Activated CD8-positive, alpha-beta memory T cell treated with anti-CD3 and anti-CD28 coated beads for 1 hour (primary cell): ENCODE measurements at places on chromosomes 7 and 10.
A peak's percentile ranks its signal among the peaks of the same experiment; 100 is the strongest.

GRCh38 chr7:157402911-157403534 lies 66.2 kb downstream of the DNAJB6 start:
- no peak for DNase-seq

DNA sequence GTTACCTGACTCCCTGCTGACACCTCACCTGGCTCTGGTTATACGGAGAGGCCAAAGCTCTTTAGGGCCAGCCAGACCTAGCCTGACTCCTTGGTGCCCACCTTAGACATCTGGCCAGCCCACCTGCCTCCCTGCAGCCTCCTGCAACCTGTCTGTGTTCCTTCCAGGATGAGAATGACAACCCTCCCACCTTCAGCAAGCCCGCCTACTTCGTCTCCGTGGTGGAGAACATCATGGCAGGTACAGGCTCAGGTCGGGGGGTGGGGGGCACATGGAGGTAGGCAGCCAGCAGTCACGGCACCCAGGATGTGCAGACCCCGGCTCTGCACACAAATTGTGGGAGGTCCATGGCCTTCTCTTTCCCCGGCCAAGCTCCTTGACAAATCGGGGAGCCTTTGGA lies 32.1 kb downstream of the C10orf105 start:
- no peak for DNase-seq

DNA sequence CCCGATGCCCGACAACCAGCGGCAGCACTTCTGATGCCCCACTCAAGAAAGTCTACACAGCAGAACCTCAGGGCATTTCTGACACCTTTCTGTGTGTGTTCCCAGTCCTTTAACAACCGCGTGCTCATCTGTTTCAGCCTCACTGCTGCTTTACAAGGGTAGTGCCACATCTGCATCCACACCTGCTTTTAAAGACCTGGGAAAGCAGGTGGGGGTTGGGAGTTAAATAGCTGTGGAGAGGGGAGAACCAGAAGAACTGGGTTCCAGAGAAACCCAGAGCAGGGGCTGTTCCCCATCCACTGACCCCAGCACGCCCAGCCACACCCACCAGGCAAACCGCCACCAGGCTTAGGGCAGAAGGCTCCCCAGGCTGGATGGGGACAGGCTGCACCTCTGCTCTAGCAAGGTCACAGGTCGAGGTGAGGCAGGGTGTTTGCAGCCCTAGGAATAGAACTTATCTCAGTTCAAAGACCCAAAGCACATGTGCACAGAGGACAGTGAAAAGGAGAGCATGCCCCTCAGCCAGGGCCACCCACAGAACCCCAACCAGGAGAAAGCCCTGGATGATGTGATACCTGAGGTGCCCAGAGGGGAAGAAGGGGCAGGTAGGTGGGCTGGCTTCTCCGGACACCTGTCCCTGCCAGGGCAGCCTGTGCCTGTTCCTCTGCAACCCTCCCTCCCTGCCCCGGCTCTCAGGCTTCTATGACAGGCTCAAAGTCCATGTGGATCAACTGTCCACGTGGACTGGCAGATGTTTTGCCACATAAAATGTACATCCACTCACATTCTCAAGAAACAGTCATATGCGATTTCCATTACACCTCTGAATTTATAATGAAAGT lies 51.3 kb downstream of the COBL start:
- no peak for DNase-seq

DNA sequence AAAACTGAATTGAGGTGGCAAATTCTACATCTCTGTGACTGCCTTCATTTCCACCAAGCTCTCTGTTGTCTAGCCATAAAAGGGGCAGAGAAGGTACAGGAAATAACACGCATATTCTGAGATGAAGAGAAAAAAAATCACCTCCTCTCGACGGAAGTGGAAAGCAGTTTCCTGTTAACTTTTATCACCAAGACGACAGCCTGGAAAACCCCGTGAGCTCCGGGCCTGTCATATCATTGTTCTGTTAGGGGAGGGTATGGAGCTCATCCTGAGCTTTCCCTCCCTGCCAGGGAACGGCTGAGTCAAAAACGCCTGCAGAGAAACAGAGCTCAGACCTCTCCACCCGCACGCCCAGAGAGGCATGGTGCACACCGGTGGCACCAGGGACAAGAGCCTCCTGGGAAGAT lies 200.3 kb downstream of the PRPF18 start:
- DNase-seq = peak; percentile 60

GRCh38 chr7:135204876-135205275 lies 6.5 kb downstream of the WDR91 start:
- DNase-seq = no peak

- no peak for DNase-seq
Observed at GRCh38 chr7:11428877-11429581, 403.0 kb downstream of the THSD7A start.

DNA sequence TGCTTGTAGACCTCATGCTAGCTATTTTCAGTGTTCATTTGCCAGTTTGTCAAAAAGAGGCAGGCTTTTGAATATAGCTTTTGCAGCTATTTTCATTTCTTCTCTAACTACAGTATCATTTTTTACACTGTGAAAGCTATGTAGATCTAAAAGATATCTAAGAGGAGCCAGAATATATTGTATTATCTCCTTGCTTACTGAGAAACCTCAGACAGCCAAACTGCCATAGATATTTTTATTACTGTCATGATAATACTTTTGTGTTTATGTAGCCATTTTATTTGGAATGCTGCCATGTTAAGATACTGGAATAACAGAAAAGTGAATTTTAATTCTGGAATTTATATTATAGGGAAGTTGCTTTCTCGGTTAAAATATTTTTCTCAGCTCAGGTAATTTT lies 37.2 kb downstream of the ANKIB1 start:
- no peak for DNase-seq

- no peak for DNase-seq
Observed at GRCh38 chr10:91813251-91813650, 15.0 kb downstream of the TNKS2 start.

DNA sequence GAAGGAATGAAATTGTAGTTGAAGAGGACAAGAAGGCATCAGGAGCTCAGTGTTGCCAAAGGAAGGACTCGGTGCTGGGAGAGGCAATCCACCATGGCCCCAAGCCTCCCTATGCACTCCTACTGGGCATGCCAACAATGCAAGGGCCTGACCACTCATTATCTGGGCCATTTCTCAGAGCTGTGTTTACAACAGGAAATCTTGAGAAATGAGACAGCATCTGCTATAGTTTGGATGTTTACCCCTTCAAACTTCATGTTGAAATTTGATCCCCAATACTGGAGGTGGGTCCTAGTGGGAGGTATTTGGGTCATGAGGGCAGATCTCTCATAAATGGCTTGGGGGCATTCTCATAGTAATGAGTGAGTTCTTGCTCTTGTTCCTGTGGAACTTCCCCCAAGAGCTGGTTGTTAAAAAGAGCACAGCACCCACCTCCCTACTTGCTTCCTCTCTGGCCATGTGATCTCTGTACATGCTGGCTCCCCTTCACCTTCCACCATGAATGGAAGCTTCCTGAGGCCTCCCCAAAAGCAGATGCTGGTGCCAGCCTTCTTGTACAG lies 50.8 kb upstream of the AOAH start:
- no peak for DNase-seq

GRCh38 chr7:48366096-48366495 lies 194.8 kb downstream of the ABCA13 start:
- no peak for DNase-seq

DNA sequence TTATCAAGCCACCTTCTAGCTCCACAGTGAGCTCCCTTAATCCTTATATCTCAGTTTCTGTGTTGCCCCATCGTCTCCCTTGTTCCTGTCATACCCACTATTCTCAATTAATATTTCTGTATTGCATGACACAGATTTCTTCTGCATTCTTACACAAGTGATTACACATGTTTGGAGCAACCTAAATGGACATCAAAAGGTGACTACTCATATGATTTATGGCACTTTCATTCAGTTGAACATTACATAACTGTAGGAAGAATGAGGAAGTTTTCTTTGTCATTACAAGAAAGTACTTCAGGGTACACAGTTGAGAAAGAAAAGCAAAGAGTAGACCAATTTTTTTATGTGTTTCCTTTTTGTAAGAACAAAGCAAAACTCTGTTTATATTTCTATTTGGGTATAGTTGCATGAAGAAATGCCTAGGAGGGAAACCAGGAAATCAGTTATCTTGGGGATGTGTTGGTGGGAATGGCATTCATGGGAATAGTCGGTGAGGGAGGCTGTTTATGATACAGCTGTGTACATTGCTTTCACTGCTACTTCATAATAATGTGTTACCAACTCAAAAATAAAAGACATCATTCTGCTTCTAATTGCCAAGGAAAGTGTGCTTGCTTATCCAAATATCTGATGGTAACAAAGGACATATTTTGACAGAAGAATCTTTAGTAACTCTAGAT lies 23.6 kb upstream of the PRSS37 start:
- DNase-seq = no peak

DNA sequence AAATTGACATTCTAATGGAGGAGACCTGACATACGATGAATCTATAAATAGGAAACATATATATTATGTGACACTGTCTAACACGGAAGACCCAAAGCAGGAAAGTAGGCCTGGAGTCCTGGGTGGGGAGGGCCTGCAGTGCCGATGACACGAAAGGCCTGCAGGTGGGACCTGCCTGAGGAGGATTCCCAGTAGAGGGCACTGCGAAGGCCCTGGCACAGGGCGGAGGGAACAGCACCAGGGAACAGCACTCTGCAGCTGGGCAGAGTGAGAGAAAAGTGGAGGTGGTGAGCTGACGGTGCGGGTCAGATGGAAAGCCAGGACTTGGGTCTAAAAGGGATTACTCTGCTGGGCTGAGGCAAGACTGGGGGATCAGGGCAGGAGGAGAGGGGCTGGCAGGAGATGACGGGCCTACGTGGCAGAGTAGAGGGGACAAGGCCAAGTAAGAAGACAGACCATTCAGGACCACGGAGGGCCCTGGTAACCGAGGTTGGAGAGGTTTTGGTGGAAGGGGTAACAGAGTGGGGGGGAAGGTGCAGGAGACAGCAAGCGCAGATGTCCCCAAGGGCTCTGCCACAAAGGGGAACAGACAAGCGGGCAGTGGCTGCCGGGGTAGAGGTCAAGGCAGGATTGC lies 8.1 kb downstream of the ZNF746 start:
- no peak for DNase-seq

GRCh38 chr7:41899823-41900433 lies 197.0 kb upstream of the INHBA start:
- DNase-seq = no peak

GRCh38 chr7:15781944-15782343 lies 95.5 kb upstream of the MEOX2 start:
- no peak for DNase-seq

DNA sequence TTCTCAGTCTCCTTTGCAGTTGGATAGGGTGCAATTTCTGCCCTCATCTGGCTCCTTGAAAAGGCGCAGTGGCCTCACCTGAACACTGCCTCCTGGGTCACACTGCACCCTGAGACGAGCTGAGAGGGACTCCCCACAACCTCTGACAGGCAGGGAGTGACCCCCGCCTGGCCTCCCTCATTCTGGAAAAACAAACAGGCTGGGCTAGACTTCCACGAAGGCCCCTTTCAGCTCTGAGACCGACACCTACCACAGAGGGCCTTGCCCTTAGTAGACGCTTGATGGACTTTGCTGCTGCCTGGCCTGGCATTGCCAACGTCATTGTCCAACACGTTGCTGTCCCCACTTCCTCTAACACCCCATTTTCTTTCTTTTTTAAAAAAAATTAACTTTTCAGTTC lies 8.6 kb downstream of the FAM241B start:
- DNase-seq = no peak

DNA sequence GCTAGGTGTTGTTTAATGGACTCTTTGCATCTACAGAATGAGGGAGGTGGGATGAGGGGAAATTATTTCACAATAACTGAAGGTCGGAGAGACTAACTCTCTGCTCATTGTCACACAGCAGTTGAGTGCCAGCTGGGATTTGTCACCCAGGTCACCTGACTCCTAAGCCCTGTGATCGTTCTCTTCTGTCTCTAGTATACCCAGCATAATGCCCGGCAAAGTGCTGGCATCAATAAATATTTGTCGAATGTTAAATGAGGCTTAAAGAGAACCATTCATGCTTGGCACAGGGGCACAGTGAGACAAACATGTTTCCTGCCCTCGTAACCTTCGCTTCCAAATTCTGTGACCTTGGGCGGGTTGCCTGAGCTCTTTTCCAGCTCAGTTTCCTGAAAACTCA lies 70.8 kb downstream of the TCF7L2 start:
- DNase-seq = no peak

DNA sequence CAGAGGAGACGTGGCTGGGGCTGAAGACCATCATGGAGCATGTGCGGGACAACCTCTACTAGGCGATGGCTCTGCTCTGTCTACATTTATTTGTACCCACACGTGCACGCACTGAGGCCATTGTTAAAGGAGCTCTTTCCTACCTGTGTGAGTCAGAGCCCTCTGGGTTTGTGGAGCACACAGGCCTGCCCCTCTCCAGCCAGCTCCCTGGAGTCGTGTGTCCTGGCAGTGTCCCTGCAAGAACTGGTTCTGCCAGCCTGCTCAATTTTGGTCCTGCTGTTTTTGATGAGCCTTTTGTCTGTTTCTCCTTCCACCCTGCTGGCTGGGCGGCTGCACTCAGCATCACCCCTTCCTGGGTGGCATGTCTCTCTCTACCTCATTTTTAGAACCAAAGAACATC lies 22.0 kb upstream of the CPA5 start:
- no peak for DNase-seq

GRCh38 chr10:13276749-13277365 lies 23.0 kb downstream of the PHYH start:
- DNase-seq = no peak

DNA sequence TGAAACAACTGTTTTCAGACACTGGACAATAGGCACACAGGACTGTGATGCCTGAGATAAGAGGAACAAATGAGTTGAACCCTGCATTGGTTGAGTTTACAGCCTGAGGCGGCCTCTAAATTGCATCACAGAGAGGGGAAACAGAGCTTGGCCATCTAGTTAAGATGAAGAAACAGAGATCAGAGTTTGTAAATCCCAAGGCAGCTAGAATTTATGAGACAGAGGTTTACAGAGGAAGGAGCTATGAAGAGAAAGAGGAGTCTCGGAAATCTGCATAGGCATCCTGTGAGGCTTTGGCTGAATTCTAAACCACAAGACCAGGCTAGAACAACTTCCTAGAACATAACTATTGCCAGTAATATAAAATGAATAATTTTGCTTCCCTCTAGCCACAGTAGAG lies 41.0 kb upstream of the OIT3 start:
- DNase-seq = no peak

DNA sequence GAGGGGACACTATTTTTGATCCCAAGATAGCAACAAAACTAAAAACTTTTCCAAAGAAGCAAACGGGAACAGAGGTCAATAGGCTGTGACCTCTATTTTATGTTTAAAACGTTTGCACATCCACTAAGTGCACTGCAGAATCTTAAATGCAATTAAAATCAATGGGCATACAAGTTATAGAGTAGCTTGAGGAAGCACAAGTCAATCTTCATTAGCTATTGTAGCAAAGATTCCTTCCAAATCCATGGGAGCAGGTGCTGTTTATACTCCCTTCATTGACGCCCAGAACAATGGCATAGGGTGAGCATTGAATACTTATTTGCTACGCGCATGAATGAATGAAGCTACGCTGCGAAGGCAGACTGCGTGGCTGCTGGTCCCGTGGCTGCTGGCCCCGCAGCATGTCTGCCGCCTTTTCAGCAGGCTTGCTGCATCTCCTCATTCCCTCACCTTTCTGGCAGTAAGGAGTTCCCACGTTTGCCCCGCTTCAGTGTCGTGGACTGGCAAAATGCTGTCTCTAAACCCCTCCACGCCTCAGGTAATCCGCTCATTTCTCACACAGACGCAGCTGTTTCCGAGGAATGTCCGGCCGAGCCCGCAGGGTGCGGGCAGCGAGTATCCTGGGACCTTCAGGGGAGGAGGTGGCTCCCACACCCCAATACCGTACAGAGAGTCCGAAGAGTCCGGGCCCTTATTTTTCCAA lies 754 bp upstream of the PHYHIPL start:
- DNase-seq = no peak

GRCh38 chr7:156999958-157000726 lies 10.3 kb downstream of the MNX1 start:
- no peak for DNase-seq
